ENCODE measurements at places on chromosomes 16 and 17. TPM values are rescaled to one million over a fixed set of nuclear protein-coding genes. Genes with fewer than 3 reads are reported as not detected.

Gene KRT39
- not detected for total RNA-seq

- DNase-seq = peak; percentile 84
These were observed at the start of gene SNAI3 for GRCh38 chr16:88686439-88687253. SNAI3 (minus strand) TSS chr16:88686507; CDS start chr16:88686406, 101 bp downstream.

- DNase-seq = no peak
These were observed 2.3 kb downstream of the RBFOX3 start for GRCh38 chr17:79608624-79608959.

GRCh38 chr17:16880121-16880842 is 91.6 kb downstream of the TNFRSF13B start:
- DNase-seq = no peak

GRCh38 chr16:80585764-80586163 is 45.0 kb downstream of the DYNLRB2 start:
- DNase-seq = no peak

- no peak for DNase-seq
These were observed 9.2 kb upstream of the NF1 start for GRCh38 chr17:31085563-31085962.

- no peak for DNase-seq
These were observed 25.2 kb downstream of the CNGB1 start for GRCh38 chr16:57945740-57946138.

GRCh38 chr17:55567240-55568214 is 56.3 kb upstream of the SMIM36 start:
- DNase-seq = no peak

DNA sequence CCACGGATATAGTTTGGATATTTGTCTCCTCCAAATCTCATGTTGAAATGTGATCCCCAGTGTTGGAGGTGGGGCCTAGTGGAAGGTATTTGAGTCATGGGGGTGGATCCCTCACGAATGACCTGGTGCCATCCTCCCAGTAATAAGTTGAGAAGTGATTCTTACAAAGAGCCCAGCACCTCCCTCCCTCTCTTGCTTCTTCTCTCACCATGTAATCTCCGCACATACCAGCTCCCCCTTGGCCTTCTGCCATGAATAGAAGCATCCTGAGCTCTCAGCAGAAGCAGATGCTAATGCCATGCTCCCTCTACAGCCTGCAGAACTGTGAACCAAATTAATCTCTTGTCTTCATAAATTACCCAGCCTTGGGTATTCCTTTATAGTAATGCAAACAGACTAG is 41.9 kb upstream of the RBBP6 start:
- no peak for DNase-seq

Gene MYO19
- total RNA-seq = 153 TPM

Gene CCDC144A
- 3.5 TPM for total RNA-seq

Gene CD300E
- not detected for total RNA-seq

DNA sequence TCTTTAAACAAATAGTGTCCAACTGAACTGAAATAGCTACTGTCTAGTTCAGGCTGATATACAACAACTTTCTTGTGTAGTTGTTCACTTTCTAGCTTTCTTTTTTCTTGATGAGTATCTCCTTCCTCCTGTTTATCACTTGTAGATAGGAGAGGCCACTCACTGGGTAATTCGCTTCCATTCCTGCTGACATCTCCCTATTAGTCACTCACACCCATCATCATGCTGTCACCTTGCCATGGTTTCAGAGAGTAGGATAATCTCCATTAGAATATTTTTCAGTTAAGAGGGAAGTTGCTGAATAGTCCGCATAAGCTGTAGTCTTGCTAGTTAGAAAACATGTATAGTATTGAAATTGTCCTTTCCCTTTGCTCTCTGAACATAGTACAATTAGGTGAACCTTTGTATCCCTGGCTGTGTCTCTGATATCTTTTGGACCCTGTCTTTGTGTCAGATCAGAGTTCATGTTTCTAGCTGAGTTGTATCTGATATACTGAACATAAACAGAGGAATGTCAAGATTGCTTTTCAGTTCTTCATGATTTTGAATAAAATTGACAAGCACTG is 64.4 kb upstream of the RASL10B start:
- DNase-seq = no peak

DNA sequence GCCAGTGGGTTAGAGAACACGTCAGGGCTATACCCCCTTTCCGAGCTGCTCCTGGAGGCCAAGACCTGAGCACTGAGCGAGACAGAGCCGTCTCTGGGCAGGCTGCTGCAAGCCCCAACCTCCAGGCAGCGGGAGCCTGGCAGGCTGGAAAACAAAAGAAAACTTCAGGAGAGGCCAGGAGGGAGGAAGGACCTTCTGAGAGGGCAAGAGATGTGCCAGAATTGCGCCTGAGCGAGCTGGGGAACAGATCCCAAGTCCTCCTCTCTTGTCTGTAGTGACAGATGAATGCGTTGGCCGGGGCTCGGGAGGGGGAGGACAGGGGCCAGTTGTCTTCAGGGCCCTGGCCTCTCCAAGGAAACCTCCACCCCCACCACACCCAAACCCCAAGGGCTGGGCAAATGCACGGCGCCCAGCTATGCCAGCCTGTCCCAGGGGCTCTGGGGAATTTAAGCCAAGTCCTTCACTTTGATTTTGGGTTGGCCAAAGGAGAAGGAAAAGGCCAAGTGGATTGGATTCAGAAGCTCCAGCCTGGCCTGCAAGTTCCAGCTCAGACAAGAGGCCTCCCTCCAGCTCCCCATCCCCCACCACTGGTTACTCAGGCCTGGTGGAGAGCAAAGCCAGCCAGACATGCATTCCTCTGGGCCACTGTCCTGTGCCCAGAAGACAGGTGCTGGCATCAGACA is 18.1 kb downstream of the SDK2 start:
- no peak for DNase-seq

DNA sequence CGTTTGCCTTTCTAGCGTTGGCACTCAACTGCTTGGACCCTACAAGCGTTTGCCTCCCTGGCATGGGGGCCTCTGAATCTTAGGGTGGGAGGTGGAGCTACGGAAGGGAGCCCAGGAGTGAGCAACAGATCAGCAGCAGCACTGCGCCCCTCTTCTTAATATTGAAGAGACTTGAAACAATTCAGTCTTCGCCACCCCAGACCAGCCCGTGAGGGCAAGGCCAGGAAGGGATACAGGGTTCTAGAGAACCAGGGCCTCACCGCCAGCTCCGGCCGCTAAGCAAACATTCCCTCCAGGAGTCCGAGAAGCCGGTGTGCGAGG is 1.5 kb upstream of the GPRC5C start:
- no peak for DNase-seq

Gene FASN
- 468 TPM for total RNA-seq

DNA sequence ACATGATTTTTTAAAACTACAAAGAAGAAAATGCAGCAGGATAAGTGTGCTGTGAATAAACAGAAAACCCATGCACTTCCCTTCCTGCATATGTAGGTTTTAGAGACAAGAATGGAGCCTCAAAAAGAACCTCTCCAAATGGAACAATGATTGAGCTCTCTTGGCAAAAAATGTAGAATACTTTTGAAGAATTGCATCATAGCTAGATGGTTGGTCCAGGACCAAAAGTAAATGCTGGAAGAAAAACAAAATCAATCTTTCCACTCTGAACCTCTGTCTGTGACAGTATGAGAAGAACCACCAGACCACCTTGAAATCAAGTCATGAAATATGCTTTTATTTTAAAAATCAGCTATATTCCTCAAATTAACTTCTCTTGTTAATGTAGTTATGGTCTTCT is 17.5 kb downstream of the HELZ start:
- no peak for DNase-seq

DNA sequence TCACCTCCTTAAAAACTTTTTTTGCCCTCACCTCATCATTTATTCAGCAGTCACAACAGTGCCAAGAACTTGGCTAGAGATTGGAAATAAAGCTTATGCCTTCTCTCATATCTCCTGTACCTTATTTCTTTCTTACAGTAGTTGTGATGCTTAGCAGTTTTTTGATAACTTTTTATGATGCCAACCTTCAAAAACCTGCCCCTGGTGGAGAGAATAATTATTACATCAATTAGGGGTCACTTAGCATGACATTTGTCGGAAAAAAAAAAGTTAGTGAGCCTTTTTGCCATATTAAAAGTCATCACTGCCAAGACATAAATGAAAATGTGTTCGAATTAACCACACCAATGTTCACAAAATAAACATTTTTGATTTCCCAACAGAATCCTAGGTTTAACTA is 296.6 kb downstream of the WWOX start:
- DNase-seq = no peak

- DNase-seq = no peak
These were observed 1.6 kb downstream of the BAHCC1 start for GRCh38 chr17:81396722-81397313.

- DNase-seq = no peak
These were observed 22.1 kb downstream of the COX10 start for GRCh38 chr17:14091367-14091766.

Gene UBN1
- total RNA-seq = 42.2 TPM

- DNase-seq = no peak
These were observed 286.9 kb downstream of the NPIPA8 start for GRCh38 chr16:18049547-18050133.

DNA sequence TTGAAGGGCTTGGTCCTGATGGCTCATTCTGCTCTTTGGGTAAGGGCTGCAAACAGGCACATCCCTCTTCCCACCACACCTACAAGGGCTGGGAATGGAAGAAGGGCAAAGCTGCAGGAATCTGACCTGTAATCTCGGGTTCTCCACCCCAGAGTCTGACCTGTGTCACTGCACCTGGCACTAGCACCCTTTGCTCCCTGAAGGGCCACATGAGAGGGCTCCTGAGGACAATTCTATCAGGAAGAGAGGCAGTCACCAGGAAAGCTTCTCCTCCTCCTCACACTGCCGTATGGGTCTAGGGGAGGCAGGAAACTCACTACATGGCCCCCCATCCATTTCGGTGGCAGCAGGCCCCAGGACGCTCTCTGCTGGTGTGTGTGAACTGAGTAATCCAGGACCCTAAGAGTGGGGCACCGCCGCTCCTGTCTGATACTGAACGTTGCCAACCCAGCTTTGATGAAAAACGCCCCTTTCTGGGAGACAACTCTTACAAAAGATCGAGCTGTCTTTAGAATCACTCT is 26.4 kb downstream of the TTLL6 start:
- DNase-seq = no peak

DNA sequence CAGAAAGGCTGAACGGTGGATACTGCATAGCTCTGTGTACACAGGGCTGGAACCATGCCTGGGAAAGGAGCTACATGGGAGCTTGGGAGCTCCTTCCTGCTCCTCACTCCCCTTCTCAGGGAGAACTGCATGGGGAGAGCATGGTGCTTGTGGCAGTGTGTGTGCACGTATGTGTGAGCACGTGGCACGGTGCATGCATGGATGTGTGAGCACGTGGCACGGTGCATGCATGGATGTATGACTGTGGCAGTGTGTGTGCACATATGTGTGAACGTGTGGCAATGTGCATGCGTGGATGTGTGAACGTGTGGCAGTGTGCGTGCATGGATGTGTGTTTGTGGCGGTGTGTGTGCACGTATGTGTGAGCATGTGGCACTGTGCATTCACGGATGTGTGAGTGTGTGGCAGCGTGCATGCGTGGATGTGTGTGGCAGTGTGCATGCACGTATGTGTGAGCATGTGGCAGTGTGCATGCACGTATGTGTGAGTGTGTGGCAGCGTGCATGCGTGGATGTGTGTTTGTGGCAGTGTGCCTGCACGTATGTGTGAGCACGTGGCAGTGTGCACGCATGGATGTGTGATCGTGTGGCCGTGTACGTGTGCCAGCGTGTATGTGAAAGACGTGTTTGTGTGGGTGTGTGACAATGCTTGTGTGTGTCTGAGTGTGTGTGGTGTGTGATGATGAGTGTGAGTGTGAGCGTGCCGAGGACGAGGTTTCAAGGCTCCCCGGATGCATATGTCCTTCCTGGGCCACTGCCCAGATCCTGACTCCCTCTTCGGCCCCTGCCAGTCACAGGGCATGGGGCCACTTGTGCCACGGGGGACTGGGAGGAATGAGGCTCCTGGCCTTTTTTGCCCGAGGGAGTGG is 52.4 kb upstream of the JPH3 start:
- no peak for DNase-seq

- DNase-seq = no peak
These were observed 42.3 kb downstream of the WSB1 start for GRCh38 chr17:27336184-27336583.

- no peak for DNase-seq
These were observed 92.2 kb upstream of the CDH11 start for GRCh38 chr16:65213866-65214595.

- DNase-seq = no peak
These were observed 30.9 kb upstream of the CLEC18B start for GRCh38 chr16:74451951-74452758.

DNA sequence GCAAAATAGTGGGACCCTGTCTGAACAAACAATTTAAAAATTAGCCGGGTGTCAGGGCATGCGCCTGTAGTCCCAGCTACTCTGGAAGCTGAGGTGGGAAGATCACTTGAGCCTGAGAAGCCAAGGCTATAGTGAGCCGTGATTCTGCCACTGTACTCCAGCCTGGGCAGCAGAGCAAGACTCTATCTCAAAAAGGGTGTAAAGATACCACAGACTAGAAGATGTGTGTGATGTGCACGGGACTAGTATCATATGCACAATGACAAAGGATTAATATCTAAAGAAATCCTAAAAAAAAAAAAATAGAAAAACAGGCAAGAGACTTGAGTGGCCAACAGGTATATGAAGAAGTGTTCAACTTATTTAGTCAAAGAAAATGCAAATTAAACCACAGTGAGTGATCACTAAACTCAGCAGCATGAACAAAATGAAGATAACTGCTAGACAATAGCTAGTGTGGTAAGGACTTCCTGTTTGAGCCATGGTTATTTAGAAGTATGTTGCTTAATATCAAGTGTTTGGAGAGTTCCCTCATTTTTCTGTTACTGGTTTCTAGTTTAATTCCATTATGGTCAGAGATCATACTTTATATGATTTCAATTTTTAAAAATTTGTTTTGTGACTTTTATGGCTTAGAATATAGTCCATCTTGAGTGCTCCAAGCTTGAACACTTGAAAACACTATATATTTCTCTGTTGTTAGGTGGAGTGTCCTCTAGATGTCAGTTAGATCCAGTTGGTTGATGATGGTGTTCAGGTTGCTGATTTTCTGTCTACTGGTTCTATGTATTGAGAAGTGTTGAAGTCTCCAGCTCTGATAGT is 14.7 kb upstream of the SLX4 start:
- DNase-seq = no peak

- DNase-seq = no peak
These were observed 174.8 kb downstream of the RPTOR start for GRCh38 chr17:80719449-80719848.

- no peak for DNase-seq
These were observed 383.1 kb downstream of the KCNJ2 start for GRCh38 chr17:70552230-70552981.

GRCh38 chr16:56493126-56493525 is 26.7 kb downstream of the BBS2 start:
- no peak for DNase-seq

Data from activated T-cell treated with anti-CD3 and anti-CD28 coated beads, Interleukin-2, amount 50 U/mL, for 4 hours (primary cell).